Regular cardiac myocyte (primary cell): ENCODE measurements at places on chromosomes 1 and 21. TPM values are rescaled to one million over a fixed set of nuclear protein-coding genes. Genes with fewer than 3 reads are reported as not detected.

The GNAT2 gene
- under 0.01 TPM in 2 replicates for total RNA-seq

The C1orf210 gene
- not detected in 2 replicates for total RNA-seq

The DPT gene
- total RNA-seq = under 0.01 TPM in 1 of 2 replicates, not detected in the other

The ADAMTS4 gene
- 22.2 and 110 TPM in 2 replicates for total RNA-seq

The ETV3L gene
- not detected in 2 replicates for total RNA-seq

The KCNE2 gene
- not detected in 2 replicates for total RNA-seq

The GSTM1 gene
- 7.0 TPM in 1 of 2 replicates, not detected in the other for total RNA-seq

The NEGR1 gene
- 11.8 and 13.8 TPM in 2 replicates for total RNA-seq

The MMEL1 gene
- total RNA-seq = under 0.01 TPM in 1 of 2 replicates, not detected in the other
